Hematopoietic multipotent progenitor cell treated with erythropoietin and hydrocortisone succinate and interleukin-3 and kit ligand, for 8 days (in vitro differentiated cells): ENCODE measurements at places on chromosomes 7 and 10.

DNA sequence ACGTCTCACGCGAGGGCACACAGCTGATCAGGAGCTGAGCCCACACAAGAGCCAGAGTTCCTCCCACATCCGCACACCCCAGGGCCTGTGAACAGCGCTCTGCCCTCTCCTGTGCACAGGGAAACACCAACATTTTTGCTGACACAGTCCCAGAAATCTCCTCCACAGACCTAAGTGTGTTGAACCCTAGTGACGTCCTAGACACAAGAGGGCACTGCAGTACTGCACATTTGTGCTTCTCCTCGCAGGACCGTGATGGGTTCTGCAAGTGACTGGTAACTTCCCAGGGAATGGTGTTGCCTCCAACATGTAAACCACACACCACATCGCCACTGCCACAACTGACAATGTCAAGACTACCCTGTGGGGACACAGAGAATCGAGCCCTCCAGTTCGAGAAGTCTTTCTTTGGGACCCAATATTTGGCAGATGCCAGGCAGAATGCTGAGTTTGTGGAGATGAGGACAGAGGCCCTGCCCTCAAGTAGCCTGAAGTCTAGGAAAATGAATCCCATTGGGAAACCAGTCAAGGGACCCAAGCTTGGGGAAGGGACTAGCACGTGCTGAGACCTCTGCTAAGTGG is 170.3 kb downstream of the PAXIP1 start:
- peak; percentile 28 for DNase-seq

DNA sequence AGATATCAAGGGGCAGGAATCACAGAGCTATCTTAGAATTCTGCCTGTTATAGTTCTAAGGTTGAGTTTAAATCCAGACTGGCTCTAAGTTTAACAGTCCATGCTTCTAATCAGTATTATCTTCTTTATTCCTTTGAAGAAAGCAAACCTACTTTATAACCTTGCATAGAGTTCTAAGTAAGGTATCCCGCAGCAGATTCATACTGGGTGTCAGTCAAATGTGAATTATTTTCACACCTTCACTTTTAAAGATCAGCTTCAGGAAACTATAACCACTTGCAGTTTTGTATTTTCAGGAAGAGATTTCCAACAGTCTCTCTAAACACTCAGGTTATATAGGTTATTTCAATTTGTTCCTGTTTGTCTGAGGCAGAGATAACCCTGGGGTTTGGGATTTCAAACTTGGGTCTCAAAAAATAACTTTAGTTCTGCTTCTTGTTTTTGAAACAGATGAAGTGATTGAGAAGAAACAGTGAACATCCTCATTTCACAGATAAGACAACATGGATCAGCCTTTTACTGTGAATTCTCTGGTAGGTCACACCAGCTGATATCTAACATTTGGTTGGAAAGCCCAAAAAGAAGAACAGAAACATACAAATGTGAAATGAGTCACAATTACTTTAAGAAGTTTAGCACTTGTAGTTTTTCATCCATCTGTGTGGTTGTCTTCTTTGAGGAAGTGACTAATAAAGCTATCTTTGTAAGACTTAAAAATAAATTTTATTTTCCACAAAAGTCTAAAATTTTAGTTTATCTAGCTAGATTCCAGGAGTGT is 21.4 kb downstream of the STAMBPL1 start:
- DNase-seq: no peak

- DNase-seq: peak; percentile 56
Measured at GRCh38 chr7:4775848-4776623, 613 bp downstream of the AP5Z1 start.

DNA sequence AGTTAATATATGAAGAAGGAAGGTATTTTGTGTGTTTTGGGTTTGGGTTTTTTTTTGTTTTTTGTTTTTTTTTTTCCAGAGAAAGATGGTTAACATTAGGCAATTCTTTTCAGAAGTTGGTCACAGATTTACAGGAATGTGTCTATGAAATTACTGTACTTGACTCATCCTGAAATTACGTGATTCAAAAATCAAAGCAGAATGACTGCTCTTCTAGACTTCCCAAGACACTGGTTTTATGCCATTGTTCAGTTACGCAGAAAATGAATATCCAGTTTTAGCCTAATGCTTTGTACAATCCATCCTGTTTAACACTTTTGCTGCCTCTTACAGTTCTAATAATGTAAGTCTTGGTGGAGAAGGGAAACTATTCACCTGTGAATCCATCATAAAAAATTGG is 39.7 kb upstream of the CELF2 start:
- DNase-seq: no peak

- DNase-seq: no peak
Measured at GRCh38 chr10:26408858-26409494, 29.2 kb upstream of the APBB1IP start.

DNA sequence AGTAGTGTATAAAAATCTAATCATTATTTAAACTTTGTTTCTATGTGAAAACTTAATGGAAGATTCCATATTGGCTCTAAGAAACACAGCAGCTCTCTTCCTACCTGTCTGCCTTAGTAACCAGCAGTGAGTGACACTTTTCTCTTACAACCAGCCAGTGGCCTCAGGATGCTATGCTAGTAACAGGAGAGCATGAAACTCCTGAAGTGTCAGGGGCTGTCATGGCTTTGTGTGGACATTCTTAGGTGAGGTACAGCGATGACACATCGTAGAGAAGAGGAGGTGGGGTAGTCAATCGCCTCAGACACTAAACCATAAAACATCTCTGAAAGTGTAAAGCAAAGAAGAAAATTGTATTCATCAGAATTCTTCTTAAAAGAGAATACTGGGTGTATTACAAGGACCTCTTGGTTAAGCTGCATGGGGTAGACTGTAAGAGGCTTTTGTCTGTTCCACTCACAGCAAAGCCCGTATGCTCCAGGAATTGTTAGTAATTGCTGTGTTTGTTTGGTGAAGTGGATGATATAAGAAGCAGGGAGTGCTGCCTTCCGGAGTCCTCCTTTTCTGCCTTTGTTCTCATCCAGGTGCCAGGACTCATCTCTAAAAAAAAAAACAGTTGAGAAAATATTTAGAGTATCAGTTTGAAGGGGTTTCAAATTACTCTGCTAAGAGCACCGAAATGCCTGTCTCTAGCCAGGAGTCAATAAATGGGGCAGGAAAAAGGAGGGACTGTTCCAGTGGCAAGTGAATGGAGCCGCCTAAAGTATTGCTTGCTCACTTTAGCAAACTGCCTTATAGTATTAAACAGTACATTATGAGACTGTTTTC is 518.8 kb downstream of the CNTNAP2 start:
- no peak for DNase-seq

- no peak for DNase-seq
Measured at GRCh38 chr7:70736715-70737460, 395.1 kb upstream of the GALNT17 start.

DNA sequence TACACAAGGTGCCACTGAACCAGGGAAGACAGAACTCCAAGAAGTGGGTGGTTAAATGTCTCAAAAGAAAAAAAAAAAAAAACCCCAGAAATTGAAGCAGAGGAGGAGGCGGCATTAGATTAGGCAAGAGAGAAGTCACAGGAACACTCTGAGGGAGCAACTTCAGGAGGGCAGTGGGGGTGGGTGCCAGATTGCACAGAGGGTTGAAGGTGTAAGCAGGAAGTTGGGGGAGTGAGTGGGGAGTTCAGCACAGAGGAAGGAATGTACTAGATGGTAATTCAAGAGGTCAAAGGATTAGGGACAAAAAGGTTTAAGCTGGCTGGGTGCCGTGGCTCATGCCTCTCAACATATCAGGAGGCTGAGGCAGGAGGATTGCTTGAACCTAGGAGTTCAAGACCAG is 110.0 kb upstream of the PDLIM1 start:
- no peak for DNase-seq

GRCh38 chr7:24757353-24758275 is at the start of gene GSDME:
TSS of gene GSDME (minus strand) at chr7:24757464. CDS start at chr7:24749774, 7,690 bp downstream.
- DNase-seq: no peak
